ENCODE measurements at places on chromosomes 6 and 20.
A peak's percentile ranks its signal among the peaks of the same experiment; 100 is the strongest.

DNA sequence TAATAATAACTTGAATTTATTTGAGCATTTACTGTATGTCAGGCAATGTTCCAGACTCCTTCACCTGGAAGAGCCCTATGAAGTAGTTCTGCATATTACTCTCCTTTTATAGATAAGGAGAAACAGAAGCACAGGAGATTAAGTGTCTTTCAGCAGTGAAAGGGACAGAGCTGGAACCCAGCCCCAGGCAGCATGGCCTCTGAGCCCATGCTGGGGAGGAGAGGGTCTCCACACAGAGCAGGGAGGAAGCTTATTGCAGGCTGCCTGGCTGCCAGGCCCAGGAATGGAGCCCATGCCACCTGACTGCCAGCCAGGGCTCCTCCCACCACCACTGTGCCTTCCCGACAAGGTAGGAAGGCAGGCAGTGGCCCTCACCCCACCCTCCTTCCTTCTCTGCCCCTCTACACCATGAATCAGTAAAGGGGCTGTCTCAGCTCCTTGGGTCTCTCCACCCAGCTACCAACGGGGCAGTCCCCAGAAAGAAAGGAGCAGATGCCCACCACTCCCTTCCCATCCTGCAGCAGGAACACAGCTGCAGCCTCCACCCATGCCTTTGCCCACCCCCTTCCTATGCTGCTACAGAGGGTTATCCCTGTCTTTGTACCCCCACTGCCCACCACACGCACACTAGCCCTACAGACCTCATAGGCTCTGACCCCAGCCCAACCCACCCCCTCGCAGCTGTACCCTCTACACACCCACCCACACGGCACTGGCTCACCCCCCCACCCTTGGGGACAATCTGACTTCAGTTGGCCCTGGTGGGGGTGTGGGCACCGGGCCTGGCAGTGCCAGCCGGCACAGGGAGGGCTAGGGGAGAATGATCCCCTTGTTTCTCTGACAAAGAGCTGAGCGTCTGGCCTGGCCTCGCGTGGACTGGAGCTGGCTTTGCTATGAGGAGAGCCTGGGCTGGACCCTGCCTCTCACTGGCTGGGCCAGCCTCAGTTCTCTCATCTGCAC lies 41.8 kb downstream of the TFEB start:
- no peak for DNase-seq

DNA sequence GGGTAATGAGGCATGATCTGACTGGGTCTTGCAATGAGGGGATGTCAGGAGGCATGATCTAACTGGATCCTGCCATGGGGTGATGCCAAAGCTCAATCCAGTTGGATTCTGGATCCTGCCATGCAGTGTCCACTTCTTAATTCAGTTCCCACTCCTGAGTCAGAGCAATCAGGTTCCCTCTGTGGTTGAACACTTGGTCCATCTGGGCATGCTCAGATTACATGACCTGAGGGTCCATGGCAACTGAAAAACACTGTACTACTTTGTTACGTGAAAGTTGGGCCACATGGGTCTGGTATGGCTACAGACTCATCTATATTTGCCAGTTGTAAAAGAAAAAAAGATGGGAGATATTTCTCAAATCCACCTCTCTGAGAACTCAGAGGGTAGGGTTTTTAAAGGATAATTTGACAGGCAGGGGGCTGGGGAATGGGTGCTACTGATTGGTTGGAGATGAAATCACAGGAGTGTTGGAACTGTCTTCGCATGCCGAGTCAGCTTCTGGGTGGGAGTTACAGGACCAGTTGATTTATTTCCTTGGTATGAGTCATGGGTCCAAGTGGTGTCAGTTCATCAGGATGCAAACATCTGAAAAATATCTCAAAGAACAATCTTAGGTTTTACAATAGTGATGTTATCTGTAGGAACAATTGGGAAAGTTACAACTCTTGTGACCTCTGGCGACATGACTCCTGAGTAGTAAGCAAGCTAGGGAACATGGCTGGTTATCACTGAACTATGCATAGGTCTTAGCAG lies 21.6 kb downstream of the C6orf163 start:
- no peak for DNase-seq

DNA sequence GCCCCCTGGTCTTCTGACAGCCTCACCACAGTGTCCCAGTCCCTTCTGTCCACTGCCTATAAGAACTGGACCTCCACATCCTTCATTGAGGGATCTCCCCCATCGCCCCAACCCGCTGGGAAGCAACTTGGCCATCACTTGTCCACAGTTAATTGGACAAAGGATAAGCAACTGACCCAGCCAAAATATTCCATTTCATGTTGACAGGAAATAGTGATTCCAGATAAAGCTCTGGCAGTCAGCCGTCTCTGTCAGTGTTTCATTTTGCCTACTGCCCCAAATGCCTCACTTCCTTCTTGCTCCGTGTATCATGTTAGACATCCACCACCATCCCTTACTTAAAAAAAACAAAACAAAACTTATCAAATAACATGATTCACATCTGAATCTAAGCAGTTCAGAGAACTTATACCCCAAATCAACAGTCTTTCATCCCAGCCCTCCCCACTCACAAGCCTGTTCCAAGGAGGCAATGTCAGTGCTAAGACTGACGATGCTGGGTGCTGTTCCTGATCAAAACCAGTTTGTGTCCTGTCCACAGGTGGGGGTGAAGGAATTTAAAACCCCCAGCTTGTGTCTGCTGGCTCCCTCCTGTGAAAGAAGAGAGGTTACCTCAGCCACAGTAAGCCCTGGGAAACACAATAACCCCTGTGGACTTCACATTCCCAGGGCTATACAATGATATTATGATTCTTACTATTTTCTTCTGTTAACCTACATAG lies 162.5 kb downstream of the WDR27 start:
- DNase-seq: no peak

DNA sequence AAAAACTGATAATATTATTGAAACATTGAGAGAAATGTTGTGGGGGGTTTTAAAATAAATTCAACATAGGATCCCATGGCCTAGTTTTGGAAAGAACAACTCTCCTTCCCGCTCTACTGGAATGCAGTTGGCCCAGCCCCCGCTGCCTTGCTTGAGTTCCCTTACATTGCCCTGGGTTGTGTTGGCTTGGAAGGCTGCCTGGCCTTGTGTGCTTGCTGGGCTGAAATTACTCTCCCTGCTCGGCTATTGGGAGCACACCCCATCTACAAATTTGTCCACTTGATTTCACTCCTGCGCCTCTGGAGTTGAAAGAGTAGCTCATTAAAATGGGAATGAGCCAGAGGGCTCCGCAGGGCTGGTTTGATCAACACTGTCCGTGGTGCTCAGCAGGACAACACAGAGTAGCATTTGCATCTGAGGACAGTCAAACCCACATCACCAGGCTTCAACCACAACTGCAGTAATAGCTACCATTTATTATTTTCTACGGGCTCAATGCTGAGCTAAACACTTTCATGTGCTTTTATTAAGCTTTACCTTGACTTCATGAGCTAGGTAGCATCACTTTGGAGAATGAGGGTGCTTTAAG lies 35.2 kb downstream of the DOK5 start:
- DNase-seq: no peak

DNA sequence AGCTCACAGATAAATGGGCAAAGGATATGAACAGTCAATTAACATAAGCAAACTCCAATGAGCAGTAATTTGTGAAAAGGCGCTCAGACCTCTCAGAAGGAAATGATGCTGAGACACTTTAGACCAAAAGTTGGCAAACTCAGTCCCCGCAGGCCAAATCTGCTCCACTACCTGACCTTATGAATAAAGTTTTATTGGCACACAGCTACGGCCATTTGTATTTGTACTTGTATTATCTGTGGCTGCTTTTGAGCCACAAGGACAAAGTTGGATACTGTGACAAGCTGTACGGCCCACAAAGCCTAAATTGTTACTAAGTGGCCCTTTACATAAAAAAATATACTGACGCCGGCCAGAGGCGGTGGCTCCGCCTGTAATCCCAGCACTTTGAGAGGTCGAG lies 167.0 kb downstream of the PREX1 start:
- no peak for DNase-seq

DNA sequence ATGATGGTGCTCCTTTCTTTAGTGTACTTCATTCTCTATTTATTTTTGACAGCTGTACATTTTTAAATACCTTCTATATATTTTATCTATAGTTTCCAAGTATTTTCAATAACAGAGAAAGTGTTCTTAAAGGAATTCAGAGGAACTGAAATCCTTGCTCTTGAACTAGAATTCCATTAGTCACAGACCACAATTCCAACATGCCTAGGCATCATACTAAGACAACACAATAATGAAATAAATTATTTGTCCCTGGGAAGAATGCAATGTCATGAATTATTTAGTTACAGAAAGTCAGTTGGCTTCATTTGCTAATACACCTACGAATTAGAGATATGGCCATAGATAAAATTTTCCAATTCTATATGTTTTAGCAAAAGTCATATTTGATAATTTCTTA lies 671.2 kb downstream of the EPHA7 start:
- no peak for DNase-seq

DNA sequence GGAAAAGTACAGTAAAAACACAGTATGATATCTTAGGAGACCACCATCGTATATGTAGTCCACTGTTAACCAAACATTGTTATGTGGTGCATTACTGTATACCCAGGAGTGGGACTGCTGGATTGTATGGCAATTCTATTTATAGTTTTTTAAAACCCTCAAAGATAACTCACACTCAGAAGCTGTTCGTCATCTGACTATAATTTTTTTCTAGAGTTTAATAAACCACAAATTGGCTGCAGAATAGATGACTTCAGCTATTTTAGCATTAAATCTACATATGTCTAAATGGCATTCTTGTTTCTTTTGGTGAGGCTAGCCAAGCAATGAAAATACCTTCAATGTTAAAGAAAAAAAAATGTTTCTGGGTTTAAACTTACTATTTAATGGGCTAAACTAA lies 134.2 kb upstream of the BMP5 start:
- DNase-seq: no peak

DNA sequence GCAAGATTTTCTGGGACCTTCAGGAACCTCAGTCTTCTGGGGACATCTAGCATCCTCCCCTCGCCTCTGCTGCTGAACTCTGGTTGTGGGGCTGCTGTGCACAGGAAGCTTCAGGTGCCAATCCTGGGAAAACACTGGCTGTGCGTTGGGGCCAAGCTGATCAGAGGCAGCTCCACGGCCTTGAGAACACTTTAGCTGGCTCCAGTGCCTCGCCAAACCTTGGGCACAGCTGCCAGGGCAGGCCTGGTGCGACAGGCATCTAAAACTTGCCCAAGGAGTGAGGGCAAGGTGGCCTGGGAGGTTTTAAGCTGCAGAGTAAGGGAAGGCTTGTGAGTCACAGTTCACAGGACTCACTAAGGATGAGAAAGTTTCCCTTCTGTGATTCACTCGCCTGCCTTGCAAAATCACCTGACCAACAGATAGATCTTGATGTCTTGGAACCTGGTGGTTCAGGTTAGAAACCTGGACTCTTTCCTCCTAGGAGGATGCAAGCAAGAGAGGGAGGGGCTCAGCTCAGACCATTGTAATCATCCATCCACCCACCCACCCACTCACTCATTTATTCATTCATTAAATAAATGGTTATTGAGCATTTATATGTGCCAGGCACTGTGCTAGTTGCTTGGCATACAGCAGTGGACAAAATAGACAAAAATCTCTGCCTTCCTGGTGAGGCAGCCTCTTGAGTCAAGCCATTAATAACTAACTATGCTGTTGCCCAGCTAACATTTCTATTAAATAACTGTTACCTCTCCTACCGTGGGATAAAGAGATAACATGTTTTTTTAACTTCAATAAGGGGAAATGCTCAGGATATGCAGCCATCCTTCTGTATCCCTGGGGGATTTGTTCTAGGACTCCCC lies 2.5 kb upstream of the SPATS1 start:
- peak; percentile 58 for DNase-seq

GRCh38 chr6:119350202-119350951 lies 816 bp upstream of the MAN1A1 start:
- peak; percentile 31 for DNase-seq

GRCh38 chr20:49422161-49422560 lies 60.3 kb downstream of the KCNB1 start:
- DNase-seq: no peak

- no peak for DNase-seq
Measured at GRCh38 chr6:38086346-38086745, 266.8 kb downstream of the ZFAND3 start.

- DNase-seq: no peak
Measured at GRCh38 chr20:35599776-35600120, 15.9 kb upstream of the SPAG4 start.

DNA sequence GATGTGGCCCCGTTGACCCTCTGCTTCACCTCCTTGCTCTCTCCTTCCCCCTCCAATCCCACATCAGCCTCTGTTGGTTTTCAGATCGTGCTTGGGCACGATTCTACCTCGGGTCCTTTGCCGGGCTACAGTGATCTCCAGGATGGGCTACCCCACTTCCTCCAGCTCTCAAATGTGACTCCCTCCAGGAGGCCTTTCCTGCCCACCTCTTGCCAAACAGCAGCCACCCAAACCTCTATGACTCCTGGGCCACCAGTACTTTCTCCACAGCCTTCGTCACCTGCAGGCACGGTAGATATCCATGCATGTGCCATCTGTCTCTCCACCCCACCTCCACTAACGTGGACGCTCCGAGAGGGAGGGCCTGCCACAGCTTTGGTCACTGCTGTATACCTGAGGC lies 55.9 kb upstream of the NXT1 start:
- no peak for DNase-seq

GRCh38 chr6:98574984-98575383 lies 259.4 kb upstream of the POU3F2 start:
- no peak for DNase-seq

GRCh38 chr6:1059596-1059995 lies 252.3 kb upstream of the FOXQ1 start:
- DNase-seq: no peak

Measured in ACHN (cell line).